ENCODE measurements at places on chromosomes 4 and X.

- no peak for DNase-seq
Measured at GRCh38 chr4:3869661-3870566, 103.7 kb downstream of the ADRA2C start.

DNA sequence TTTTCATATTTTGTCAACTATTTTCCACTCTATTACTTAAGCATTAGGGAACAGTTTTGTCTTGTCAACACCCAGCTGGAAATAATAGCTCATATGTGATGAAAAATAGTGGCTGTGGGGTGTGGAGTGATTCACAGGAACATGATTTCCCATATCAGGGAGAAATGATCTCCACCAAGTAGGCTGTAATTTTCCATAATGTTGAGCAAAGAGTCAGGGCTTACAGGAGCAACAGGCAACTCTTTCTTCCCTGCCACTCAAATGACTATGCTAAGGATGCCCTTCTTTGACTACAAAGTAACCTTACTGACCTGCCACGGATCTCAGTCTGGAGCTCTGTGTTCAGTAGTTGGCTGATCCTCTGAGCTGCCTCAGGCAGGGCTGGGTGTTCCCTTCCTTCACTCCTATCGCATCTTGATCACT is 90.0 kb upstream of the GATB start:
- no peak for DNase-seq

GRCh38 chrX:39248330-39248729 is 447.1 kb downstream of the MID1IP1 start:
- DNase-seq: no peak

- no peak for DNase-seq
Measured at GRCh38 chrX:107985033-107985432, 2.9 kb upstream of the TEX13B start.

DNA sequence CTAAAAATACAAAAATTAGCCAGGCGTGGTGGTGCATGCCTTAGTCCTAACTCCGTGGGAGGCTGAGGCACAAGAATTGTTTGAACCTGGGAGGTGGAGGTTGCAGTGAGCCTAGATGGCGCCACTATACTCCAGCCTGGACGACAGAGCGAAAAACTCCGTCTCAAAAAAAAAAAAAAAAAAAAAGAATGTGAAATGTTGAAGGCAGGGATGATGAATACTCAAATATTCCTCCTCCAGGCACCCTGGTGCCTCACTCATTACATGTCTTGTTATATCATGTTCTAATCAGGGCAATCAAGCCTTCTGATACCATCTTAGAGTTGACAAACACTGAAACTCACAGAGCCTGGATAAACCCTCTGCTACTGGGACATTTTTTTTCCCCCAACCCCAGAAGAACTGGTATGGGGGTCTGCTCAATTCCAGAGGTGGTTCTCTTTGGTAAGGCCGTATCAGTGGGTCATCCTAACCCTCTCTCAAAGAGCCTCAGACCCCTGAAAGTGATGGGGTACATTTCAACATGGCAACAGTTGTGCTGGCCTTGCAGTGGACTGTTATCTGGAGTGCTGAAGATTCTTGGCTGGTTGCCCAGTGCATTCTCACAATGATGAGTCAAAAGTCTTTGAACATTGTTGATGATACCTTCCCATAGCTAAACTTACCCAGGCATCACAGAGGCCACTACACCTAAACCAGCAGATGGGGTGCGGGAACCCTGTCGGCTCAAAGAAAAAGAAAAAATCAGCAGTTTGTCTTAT is 2.4 kb upstream of the SH3KBP1 start:
- DNase-seq: peak; percentile 65
